Stimulated activated CD4-positive, alpha-beta T cell treated with anti-CD3 and anti-CD28 coated beads, Interleukin-4, amount 100 ng/mL, for 4 hours (primary cell): ENCODE measurements at places on chromosomes 3 and 15.

GRCh38 chr15:96207377-96208006 lies 123.0 kb upstream of the NR2F2 start:
- no peak for DNase-seq

DNA sequence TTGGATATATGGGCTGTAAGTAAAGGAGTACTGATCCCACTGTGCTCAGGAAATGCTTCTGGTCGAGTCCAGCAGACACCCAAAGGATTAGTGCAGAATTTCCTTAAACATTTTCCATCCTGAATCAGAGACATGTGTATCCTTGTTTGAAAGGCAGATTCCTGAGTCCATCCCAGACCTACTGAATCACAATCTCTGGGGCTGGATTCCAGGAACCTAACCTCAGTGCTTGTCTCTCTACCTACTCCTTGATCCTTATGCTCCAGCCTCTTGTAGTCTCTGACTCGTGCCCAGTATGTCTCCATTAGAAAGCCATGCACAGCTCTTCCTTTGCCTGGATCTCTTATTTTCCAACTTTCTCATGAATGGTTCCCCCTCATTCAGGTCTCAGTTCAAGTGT lies 585.8 kb downstream of the NLGN1 start:
- DNase-seq = no peak

GRCh38 chr3:125108833-125109535 lies 53.2 kb upstream of the HEG1 start:
- no peak for DNase-seq

- DNase-seq = no peak
Observed at GRCh38 chr3:169172535-169172934, 491.0 kb downstream of the MECOM start.

DNA sequence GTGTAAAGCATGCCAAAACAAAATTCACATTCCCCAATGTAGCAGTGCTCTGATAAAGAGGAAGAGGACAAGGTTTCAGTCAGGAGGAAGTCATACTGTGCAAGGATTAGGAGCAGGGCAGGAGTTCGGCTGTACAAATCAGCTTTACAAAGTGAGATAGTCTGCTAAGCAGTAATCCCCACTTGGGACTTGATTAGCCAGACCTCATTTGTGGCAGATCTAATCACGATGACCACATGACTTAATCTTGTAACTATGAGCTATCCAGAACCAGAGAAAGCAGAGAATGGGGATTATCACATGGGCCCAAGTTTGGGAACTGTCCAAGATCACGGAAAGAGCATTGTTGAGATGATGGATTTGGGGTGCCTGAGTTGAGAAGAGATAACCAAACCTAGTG lies 7.8 kb downstream of the DCBLD2 start:
- DNase-seq = no peak

DNA sequence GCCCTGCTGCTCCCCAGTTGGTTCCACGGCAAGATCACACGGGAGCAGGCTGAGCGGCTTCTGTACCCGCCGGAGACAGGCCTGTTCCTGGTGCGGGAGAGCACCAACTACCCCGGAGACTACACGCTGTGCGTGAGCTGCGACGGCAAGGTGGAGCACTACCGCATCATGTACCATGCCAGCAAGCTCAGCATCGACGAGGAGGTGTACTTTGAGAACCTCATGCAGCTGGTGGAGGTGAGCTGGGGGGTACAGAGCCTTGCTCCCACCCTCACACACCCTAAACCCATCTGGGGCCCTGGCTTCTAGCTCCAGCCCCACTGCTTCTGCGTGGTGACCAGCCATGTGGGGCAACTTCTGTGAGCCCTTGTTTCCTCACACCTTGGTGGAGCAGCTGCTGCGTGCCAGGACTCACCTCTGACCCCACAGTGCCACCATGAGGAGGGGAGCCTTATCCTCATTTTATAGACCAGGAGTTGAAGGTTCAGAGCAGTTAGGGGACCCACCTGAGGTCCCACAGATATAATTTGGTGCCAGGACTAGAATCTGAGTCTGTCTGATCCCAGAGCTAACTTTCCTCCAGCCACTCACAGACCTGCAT lies 13.3 kb upstream of the LMAN1L start:
- no peak for DNase-seq

GRCh38 chr3:122795674-122796195 lies 866 bp downstream of the SLC49A4 start:
- DNase-seq = peak; percentile 3

DNA sequence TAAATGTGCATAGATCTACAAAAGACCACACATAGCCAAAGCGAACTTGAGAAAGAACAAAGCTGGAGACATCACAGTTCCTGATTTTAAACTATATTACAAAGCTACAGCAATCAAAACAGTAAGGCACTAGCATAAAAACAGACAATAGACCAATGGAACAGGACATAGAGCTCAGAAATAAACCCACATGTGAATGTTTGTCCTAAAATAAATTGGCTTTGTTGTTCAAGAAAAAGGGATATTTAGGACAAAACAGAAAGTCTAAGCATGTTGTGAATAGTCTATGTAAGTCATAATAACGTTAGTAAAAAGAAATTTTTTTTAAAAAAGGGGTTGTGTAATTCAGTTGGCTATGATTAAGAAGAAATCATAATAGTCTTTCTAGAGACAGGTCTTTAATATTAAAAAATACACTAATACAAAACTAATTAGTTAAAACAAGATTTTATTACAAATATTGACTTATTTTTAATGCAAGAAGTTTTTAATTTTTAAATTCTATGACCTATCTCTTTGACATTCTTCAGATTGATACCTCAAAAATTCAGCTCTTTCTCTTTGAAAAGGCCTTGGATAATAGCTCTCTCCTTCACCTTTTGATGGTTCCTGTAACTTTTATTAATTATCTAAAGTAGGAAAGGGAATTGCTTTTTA lies 11.6 kb downstream of the TMEM212 start:
- no peak for DNase-seq

- peak; percentile 63 for DNase-seq
Observed at GRCh38 chr15:40506964-40507571, 36.3 kb downstream of the CHST14 start.

GRCh38 chr3:39272191-39272590 lies 7.6 kb downstream of the CX3CR1 start:
- DNase-seq = no peak

DNA sequence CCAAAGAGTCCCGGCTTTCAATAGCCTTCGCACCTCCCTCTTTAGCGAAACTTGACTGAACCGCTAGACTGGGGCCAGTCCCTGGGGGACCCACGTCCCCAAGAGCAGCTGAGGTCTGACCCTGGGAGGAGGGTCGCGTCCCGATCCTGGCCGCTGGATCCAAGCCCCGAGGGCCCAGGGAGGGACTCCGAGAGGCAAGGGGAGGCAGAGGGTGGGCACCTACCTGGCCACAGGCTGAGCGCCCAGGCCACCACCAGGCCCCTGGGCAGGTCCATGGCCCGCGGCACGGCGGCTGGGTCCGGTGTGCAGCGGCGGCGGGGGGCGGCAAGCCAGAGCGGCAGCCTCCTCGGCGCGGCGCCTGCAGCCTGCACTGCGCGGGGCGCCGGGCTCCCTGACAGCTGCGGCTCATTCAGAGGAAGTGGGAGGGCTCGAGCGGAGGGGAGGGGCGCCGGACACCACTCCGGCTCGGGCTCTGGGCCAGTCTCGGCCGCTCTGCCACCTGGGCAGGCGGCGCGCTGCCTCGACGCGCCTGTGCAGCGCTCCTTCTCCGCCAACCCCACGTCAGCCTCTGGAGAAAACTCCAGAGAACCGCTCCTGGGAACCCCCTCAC lies at the start of gene ITGA11:
TSS of gene ITGA11 (minus strand) at position 372 of the 610 bp plus-strand sequence. CDS start at position 275, 97 bp downstream.
- DNase-seq = no peak

- DNase-seq = no peak
Observed at GRCh38 chr3:32532434-32532833, 29.8 kb upstream of the CMTM6 start.

DNA sequence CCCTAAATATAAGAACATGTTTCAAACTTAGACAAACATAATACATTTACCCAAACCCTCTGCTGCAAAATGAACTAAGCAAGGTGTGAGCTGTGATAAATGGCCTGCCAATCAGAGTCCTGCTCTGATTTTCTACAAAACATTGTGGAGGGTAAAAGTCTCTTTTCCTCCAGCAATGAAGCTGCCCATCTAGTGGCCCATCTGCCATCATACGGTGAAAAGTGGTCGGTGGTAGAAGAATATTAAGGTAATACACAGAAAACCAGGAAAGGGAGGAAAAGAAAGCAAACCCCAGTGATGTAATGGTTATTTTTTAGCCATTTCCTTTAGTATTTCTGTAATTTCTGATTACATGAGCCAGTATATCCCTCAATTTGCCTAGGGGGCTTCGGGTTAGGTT lies 838.1 kb downstream of the TBL1XR1 start:
- no peak for DNase-seq

DNA sequence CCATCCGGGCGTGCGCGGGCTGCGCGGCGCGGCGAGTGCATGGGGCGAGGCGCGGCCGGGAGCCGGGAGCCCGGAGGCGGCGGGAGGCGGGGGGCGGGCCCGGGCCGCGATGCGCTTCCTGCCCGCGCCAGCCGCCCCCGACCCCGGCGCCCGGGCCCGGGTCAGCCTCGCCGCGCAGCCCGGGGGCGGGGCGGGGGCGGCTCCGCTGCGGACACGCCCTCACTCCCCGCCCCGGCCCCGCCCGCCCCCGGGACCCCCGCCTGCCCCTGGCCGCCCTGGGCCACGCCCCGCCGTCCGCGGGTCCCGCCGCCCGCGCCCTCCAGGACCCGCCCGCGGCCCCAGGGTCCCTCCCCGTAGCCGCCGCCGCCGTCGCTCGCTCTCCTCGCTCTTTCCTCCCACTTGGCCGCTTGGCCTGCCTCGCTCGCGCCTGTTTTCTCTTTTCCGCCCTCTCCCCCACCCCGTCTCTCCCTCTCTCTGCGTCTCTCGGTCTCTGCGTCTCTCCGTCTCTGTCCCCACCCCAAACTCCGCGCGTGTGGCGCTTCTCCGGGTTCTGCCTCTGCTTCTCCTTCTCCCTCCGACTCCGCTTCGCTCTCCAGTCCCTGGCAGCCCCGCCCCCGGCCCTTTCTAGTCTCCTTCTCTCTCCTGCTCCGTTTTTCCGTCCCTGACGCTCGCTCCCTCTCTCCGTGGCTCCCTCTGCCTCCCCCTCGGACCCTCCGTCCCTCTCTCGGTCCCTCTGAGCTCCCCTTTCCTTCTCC lies at the start of gene PLXND1:
TSS of gene PLXND1 (minus strand) at position 41 of the 755 bp plus-strand sequence. CDS start at position 4, 37 bp downstream.
- DNase-seq = peak; percentile 35

- DNase-seq = no peak
Observed at GRCh38 chr3:46070595-46071093, 43.4 kb upstream of the XCR1 start.

GRCh38 chr3:69539134-69539533 lies 153.2 kb upstream of the FRMD4B start:
- no peak for DNase-seq

DNA sequence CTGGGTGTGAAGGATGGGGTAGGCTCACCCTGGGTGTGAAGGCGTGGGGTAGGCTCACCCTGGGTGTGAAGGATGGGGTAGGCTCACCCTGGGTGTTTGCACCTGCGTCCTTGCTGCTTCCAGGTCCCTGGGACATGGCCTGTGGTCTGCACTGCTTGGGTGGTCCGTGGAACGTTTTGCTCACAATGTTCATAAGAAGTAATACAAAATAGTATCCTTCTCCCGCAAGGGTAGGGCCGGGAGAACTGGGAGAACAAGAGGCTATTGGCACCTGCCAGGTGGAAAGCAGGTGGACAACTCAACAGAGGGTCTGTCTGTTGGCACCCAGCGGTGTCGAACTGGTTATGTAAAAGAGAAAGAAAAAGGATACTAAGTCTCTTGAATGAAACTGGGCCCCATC lies 17.0 kb upstream of the PCSK6 start:
- DNase-seq = no peak

GRCh38 chr15:50150349-50150748 lies 31.3 kb upstream of the ATP8B4 start:
- no peak for DNase-seq
